ENCODE measurements at places on chromosomes 2 and 18. TPM values are rescaled to one million over a fixed set of nuclear protein-coding genes. Genes with fewer than 3 reads are reported as not detected.
A peak's percentile ranks its signal among the peaks of the same experiment; 100 is the strongest.

GRCh38 chr2:128454980-128455720 is 136.5 kb upstream of the HS6ST1 start:
- DNase-seq: no peak

GRCh38 chr2:144424559-144425240 is 95.2 kb downstream of the ZEB2 start:
- DNase-seq: no peak

- DNase-seq: no peak
Measured at GRCh38 chr2:180753809-180754761, 226.3 kb upstream of the UBE2E3 start.

GRCh38 chr2:235512699-235513053 is 18.8 kb downstream of the AGAP1 start:
- no peak for DNase-seq

DNA sequence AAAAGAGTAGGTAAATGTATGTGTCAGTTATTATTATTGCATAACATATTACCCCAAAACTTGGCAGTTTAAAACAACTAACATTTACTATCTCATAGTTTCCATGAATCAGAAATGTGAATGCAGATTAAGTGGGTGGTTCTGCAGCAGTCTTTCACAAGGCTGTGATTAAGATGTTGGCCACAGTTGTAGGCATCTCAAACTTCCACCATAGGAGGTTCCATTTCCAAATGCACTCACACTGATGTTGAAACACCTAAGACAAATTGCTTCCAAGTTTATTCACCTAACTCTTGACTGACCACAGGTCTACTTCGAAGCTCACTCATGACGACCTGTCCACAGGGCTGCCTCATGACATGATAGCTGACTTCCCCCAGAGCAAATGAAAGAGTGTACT is 360.8 kb downstream of the GRB14 start:
- no peak for DNase-seq

- no peak for DNase-seq
Measured at GRCh38 chr2:149020432-149020851, 18.1 kb upstream of the LYPD6B start.

DNA sequence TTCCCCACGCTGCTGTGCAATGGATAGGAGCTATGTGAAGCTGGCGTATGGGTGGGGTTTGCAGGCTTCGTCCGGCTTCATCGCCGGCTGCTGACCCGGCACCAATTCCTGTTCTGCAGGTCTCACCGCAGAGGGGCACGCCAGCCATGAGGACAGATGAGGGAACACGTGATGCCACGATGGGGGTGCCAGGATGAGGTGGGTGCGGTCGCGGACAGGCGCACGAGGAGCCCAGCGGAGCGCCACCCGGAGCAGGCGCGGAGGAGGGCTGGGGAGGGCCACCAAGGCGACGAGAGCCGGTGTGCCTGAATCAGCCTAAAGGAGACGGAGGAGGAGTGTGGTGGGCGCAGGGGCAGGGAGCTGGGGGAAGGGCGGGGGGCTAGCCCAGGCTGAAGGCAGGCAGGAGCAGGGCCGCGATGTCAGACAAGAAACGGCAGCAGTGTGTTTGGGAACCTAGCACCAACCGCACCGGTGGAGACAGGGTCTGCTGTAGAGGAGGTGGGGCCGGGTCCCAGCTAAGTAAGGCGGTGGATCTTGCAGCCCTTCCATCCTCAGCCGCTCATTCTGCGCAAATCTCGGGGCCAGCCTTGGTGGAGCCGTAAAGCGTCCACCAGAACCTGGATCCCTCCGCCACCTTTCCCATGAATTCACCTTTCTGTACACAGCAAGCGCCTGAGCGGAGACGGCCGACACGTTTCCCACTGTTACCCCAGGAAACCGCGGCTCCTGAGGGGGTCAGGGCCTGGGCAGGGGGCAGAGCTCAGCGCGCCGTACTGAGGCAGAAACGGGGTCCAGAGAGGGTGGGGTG is 17.0 kb upstream of the CD8A start:
- peak; percentile 8 for DNase-seq

DNA sequence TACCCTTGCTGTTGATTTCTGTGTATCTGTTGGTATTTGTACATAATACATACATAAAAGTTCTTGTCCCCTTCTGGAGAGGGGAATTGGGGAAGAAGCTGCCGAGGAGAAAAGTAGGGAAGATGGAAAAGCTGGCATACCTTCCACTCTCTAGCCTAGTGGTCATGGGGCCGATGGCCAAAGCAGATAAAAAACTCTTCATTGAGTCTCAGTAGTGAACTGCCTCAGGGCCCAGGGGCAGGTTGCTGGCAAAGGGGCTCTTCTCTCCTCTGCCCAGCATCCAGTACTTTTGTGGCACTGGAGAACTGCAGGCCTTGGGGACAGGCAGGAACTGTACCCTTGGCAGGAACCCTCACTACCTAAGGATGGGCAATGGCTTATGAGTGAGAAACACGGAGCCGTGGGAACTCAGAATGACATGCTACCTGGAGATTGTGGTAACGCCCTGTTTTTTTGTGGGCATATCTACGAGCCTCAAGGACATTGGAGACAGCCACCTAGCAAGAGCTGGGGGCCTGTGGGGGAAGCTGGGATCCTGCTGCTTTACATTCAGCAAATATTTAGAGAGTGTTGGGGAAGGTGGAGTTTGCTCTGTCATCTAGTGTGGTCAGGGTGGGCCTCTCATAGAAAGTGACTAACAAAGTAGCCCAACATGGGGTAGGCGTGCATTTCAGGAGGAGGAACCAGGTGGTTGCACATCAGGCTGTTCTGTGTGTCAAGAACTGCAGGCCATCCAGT is 22.6 kb upstream of the ITGB6 start:
- DNase-seq: no peak

DNA sequence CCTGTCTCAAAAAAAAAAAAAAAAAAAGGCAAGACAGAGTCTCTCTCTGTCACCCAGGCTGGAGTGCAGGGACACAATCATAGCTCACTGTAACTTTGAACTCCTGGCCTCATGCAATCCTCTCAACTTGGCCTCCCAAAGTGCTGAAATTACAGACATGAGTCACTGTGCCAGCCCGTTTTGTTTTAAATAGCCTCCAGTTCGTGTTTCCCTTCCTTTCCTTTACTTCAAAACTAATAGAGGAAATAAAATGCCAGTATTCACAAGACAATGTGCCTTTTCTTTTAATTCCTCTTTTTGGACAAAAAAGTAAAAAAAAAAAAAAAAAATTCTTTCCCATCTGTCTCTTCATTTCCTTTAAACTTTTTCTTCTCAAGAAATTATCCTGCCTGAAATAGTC is 54.5 kb upstream of the ACMSD start:
- no peak for DNase-seq

- peak; percentile 89 for DNase-seq
Measured at GRCh38 chr2:67083951-67084350, 313.2 kb upstream of the ETAA1 start.

The CDH7 gene
- total RNA-seq: not detected

The CIDEA gene
- not detected for total RNA-seq

The CFAP53 gene
- under 0.01 TPM for total RNA-seq

The ARHGEF4 gene
- total RNA-seq: 0.86 TPM

The NEB gene
- total RNA-seq: under 0.01 TPM

All from fibroblast of villous mesenchyme (primary cell).